Stimulated activated CD8-positive, alpha-beta memory T cell treated with anti-CD3 and anti-CD28 coated beads, Interleukin-4, amount 100 ng/mL, for 1 hour (primary cell): ENCODE measurements at places on chromosomes 11 and 22.

- DNase-seq: no peak
Observed at GRCh38 chr22:39522567-39523300, 2.4 kb downstream of the ATF4 start.

GRCh38 chr11:1669546-1670218, 27.3 kb upstream of the KRTAP5-6 start:
- no peak for DNase-seq

DNA sequence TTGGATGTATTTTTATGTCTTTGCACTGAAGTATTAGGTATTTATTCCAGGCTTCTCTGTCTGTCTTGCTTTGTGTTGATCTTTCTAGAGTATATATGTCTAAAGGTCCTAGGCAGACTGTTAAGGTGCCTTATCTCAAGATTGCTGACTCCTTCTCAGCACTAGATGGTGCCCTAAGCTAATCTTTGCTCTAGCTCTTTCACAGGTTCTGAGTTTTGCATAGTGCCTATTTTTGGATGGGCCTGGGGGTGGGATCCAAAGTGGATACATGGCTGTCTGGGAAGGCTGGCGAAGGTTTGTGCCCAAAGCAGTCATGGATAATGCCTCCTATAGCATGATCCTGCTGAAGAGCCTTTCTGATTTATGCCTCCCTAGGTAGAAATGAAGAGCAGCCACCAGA, 154.9 kb downstream of the TRPC6 start:
- DNase-seq: no peak

DNA sequence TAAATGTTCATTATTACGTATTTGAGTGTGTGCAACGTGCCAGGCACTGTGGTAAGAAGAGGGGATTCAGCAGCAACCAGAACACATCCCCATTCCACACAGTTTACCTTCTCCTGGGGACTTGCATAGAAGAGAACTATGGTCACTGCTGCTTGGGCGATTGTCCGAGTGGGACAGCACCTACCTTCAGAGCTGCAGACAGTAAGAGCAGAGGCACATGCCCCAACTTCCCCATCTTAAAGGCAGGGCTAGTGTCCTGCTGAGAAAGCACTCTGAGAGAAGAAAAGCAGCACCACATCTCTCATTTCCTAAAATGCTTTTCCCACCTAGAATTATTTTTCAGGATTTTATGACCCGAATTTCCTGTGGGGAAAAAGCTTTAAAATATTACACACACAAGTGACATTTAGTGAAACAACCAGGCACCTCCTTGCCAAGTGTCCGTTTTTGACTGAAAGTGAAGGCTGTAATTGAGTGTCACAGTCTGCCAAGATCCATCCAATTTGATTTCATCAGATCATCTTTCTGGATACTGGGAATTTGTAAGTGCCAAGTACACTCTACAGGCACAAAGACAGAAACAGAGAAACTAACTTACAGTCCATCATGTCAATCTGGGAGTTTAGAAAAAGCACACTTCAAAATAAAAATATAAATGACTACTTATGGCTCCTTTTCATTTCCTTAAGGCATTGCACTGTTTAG, 24.6 kb downstream of the TRAF6 start:
- DNase-seq: no peak

GRCh38 chr11:69599502-69599901, 41.5 kb upstream of the CCND1 start:
- no peak for DNase-seq

DNA sequence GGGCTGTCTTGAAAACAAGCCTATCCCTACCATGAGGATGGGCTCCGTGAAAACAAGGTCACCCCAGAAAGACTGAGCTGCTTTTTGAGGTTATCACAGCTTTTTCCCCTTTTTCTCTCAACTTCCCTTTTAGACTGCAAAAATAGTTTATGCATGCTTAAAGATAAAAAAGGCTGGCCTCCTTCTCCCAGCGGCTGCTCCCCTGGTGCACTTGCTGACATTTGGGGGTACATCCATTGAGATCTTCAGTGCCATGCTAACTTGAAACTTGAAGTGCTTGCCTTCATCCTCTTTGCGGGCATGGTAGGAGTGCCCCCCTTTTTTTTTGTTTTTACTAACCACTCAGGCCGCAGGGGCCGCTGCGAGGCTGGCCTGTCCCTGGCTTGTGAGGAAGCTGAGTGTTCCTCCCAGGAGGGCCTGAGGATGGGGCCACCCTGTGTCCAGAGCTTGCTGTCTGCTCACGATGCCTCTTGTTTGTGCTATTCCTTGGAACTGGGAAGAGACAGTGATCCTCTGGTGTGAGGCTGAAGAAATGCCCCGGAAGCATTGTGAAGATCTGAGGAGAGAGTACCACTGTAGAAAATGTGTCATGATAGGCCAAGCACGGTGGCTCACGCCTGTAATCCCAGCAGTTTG, 2.2 kb downstream of the TANGO2 start:
- DNase-seq: no peak

- DNase-seq: no peak
Observed at GRCh38 chr11:123238297-123238696, 43.2 kb upstream of the CLMP start.

GRCh38 chr11:118007040-118007439, 20.8 kb downstream of the IL10RA start:
- no peak for DNase-seq

DNA sequence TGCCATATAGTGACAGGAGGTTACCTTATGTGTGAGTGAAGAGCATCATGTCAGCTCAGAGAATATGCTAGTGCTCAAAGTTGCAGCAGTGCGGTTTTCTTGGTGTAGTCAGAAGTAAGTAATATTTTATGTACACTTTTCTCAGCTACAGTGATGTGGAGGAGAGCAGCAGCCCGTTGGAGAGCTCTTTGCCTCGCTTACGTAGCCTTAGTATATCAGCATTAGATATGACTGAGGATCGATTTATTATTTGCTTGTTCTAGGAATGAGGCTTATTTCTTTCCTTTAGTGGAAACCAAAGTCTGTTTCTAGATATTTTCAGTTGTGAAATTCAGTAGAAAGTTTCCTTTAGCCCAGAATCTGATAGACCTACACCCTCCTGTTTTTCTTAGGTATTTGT, 63.6 kb downstream of the PPP2R1B start:
- DNase-seq: no peak

DNA sequence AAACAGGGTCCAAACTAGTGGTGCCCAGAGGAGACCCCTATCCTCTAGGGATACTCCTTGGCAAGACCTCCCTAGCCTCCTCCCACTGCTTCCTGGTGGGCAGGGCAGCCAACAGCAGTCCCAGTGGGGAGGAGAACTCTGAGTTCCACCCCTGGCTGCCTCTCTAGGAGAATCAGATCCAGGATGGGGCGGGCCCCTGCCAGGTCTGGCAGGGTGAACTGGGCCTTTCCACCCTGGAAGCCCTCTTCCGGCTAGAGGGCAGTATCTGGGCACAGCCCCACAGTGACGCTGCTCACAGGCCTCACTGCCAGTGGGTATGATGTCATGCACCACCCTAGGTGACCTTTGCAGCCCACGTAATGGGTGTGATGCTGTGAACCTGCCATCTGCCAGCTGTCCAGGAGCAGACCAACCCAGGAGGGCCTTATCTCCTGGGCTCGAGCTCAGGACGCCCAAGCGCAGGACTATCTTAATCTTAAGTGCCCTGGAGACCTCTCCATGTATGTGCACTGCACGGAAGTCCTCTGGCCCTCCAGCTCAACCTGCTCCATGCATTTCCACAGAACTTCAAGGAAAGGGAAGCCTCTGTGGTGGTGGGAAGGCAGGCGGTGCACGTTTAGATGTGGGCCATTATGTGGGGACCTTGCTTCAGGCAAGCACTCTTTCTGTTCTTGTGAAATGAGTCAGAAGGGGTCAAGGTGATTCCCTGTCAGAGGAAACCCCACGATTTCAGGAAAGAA, 31.8 kb upstream of the FCHSD2 start:
- DNase-seq: no peak

GRCh38 chr11:83827940-83828554, 541.9 kb upstream of the CCDC90B start:
- no peak for DNase-seq

DNA sequence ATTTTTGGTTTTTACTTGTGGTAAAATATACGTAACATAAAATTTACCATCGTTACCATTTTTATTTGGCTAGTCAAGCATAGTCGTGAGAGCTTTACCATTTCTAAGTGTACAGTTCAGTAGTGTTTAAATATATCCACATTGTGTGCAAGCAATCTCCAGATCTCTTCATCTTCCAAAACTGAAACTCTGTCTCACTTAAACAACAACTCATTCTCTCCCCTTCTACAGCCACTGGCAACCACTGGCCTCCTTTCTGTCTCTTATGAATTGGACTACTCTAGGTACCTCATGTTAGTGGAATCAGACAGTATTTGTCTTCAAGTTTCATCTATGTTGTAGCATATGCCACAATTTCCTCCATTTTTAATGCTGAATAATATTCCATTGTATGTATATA, 37.4 kb downstream of the SMC1B start:
- no peak for DNase-seq

DNA sequence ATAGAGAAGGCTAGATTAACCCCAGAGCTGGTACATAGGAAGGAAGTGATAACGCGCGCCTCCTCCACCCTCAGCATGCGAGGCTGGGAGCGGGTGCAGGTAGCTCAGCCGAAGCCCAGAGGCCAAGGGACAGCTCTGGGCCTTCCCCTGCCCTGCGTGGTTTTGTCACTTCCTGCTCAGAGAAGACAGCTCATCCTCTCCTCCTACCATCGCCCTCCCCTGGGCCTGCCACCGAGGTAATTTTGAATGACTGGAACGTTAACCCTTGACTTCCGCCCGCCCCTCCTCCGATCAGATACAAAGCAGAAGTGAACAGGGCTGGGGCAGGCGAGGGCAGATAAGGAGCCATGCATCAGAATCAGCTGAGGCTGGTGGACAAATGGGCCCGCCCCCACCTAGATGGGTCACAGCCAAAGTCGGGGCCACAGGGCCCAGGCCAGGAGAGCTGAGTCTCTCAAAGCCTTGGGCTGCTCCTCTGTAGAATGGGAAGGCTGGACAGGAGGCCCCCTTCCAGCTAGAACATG, 1.6 kb downstream of the RAC2 start:
- peak; percentile 79 for DNase-seq

- no peak for DNase-seq
Observed at GRCh38 chr11:34468209-34468841, 29.6 kb downstream of the CAT start.

DNA sequence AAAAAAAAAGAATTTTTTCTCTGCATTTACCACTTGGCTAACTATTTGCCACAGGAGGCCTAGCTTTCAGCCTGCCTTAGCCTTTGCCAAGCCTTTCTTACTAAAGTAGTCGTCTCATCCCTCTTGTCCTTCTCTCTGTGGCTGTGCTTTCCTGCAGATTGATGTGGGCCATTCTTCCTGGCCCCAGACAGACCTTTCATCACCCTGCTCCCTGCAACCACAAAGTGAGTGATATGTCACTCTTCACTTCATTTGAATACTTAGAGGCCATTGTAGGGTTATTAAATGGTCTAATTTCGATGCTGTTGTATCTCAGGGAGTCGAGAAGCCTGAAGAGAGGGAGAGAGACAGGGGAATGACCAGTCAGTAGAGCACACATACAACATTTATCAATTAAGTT, 37.6 kb downstream of the ART5 start:
- DNase-seq: no peak

- no peak for DNase-seq
Observed at GRCh38 chr11:72848846-72849466, 34.7 kb downstream of the ATG16L2 start.

DNA sequence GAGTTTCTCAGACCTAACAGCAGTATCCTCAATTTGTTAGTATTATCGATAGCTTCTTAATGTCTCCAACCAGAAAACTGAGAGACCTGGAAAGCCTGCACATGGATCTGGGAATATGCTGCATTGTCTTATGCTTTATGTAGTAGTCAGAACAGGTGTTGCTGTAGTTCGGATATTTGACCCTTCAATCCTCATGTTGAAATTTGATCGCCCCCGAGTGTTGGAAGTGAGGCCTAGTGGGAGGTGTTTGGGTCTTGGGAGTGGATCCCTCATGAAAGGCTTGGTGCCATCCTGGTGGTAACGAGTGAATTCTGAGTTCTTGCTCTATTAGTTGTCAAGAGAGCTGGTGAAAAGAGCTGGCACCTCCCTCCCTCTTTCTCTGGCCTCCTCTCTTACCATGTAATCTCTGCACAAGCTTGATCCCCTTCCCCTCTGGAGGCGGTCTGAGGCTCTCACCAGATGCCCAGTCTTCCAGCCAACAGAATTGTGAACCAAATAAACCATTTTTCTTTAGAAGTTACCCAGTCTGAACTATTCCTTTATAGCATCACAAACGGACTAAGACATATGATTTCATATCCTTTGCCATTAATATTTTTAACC, 227.1 kb downstream of the DDX10 start:
- no peak for DNase-seq

GRCh38 chr22:29831186-29831921, 6.7 kb downstream of the ASCC2 start:
- no peak for DNase-seq

- no peak for DNase-seq
Observed at GRCh38 chr11:120839201-120839600, 184.7 kb upstream of the TBCEL start.

GRCh38 chr11:111258046-111258445, 12.5 kb downstream of the POU2AF2 start:
- DNase-seq: no peak

GRCh38 chr22:27100789-27101188, 443.4 kb downstream of the MIAT start:
- no peak for DNase-seq

DNA sequence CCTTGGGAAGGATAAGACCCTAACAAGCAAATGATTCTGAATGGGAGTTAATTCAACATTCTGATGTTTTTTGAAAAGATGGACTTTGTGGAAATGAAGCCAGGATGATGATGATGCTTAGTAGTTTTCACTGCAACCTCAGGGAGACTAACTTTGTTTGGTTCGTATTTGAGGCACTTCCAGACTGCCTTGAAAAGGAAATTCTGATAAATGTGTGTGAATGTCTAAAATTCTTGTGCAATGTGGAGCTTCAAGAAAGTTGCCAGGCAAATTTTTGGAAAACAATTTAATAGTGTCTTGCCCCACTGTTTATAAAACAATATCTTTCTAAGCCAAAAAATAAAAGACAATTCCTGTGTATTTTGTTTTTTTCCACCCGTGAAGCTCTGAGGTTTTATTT, 11.2 kb upstream of the NAV2 start:
- no peak for DNase-seq

GRCh38 chr22:20792966-20793728, 19.2 kb downstream of the SERPIND1 start:
- no peak for DNase-seq

DNA sequence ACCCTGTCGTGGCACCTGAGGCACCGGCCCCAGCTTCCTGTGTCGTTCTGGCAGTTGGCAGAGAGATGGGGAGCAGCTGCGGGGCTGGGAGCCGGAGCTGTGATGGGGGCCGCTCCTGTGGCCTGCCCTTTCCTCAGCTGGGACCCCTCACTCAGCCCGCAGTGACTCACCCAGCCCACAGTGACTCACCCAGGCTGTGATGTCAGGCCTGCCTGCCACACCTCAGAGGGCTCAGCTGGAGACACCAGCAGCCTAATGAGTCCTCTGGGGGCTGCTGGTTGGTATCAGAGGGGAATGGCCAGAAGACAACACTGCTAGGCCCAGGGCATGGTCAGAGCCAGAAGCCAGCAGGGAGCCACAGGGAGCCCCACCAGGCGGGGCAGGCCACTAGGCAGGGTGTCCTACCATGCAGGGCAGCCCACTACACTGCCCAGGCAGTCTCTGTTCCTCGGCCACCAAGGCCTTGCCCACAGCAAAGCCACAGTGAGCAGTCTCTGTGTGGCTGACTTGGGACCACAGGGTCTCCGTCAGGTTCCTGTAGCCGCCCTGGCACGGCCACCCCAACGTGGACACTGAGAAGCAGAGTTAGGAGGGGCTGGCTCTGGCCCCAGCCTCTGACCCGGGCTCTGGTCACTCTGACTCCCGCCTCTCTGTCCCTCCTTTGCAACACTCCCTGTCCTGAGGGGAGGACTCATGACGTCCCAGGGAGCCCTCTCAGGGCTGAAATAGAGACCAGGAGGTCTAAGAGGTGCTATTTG, 4.2 kb upstream of the FXYD2 start:
- DNase-seq: peak; percentile 84
